ENCODE measurements at places on chromosomes 2 and 18.

- DNase-seq: no peak
Measured at GRCh38 chr2:226445216-226445861, 354.3 kb downstream of the IRS1 start.

DNA sequence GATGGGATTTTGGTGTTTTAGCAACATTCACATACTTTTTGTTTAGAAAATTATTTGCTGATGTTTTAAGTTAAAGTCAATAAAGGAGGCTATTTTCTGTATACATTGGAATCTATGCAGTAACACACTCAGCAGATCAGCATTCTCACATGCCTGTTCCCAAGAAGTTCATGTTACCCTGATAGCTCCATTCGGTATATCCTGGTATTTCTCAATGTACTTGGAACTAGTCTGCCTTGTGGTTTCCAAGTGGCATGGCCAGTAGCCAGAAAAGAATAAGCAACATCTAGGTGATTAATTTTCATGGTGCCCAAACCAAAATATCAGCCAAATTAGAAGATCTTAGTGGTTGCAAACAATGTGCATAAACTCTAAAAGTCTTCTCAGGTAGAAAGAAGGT, 5.2 kb upstream of the NCAPH start:
- DNase-seq: no peak

GRCh38 chr2:37892436-37893114, 32.5 kb upstream of the RMDN2 start:
- no peak for DNase-seq

- no peak for DNase-seq
Measured at GRCh38 chr18:56162311-56163265, 475.8 kb downstream of the TXNL1 start.

DNA sequence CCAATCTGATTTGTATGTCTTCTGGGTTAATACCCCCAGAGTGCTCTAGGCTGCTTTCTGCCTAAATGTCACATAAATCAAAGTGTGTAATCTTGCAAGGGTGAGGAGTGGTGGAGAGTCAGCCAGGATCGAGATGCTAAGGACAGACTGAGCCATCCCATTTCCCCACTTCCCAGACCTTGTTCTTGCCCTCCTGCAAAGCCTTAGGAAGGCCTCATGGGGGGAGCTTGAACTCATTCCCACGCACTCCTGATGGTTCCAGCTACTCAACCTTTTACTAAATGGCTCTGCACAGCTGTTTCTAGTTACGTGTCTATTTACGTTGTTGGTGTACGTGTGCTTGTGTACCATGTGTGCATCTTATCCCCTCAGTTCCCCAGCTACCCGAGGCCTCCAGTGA, 423.6 kb upstream of the TNP1 start:
- no peak for DNase-seq

GRCh38 chr18:28791101-28791500, 614.2 kb upstream of the CDH2 start:
- no peak for DNase-seq

- peak; percentile 2 for DNase-seq
Measured at GRCh38 chr2:225889452-225889851, 489.9 kb downstream of the NYAP2 start.

DNA sequence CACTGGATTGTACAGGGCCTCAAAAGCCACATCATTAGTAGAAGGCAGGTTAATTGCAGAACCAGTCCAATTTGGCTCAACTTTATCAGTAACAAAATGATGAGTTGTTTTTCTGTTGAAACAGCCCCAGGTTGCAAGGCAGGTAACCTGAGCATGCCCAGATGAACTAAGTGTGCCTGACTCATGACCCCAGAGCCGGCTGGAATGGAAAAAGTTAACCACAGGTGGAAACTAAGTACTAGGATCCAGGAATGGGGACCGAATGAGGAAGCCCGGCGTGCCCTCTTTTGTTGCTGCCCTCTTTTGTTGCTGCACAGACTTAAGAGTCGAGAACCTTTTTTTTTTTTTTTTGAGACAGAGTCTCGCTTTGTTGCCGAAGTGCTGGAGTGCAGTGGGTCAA, 79.5 kb upstream of the YWHAQ start:
- no peak for DNase-seq

- DNase-seq: no peak
Measured at GRCh38 chr18:61946449-61946848, 53.6 kb upstream of the RNF152 start.

DNA sequence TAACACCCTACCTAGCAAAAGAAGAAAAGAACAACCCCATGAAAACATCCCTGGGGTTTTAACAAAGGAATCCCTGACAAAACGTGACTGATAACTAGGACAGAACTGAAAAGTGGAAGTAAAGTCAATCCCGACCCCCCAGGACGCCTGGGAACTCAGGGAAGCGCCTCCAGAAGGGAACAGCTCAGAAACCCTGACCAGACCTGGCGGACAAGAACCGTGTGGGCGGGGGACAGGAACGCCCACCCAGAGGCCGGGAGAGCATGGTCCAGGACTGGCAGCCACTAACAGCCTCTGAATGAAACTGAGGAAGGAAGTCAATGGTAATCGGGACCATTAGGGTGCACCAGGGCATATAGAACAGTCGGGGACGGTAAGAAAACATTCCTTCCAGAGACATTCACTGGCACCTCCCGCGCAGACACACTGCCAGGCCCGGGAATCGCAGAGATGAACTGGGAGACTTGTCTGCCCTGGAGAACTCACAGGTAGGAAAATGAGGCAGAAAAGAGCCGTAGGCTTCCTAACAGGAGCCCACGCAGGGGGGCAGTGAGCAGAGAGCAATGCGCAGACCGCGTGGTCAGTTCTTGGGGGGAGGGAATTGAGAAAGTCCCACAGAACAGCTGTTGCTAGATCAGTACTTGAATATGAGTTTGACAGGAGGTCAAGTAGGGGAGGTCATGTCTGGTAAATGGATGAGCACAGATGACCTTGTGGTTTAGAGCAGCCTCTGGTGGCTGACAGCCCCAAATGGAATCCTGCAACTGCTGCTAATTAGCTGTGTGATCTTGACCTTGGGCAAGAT, 1.3 kb upstream of the TBC1D8 start:
- DNase-seq: no peak

DNA sequence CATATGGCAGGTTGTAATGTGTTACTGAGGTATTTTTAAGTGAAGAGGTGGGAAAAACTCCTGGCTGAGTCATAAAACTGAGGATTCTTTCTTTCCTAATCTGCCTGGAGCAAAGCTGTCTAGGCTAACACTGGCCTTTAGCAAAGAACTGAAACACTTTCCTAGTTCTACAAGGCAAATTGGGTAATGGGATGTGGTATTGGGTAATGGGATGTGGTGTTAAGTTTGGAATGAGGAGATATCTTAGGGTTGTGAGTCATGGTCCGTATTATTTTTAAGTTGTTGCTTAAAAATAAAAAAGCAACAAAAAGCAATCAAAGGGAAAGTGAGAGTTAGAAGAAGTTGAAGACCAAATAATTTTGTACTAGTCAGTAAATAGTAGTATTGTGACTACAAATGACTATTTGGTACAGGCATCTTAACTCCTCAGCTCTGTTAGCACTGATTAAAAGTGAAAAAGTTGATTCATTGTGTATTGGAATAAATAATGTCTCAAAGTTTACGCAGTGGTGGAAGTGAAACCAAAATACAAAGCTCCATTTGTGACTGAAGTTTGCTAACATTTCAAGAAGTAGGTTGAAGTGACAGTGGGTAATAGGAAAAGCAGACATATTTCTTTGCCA, 216.8 kb downstream of the CAMKMT start:
- no peak for DNase-seq

DNA sequence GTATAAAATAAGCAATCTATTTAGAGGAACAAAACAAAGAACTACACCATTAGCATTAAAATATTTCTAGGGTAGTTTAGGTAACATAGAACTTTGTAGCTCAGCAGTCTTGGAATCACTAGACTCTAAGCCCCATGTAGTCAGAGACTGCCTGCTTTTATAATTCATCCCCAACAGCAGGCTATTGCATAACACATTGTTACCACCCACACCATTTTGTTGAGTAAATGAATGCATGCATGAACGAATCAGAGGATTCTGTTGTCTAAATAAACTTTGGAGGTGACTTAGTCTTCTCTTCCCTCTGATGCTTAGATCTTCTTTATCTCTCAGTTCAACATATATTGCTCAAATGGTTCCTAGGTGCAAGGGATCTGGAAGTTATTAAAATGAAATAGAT, 167.6 kb upstream of the TNP1 start:
- DNase-seq: no peak

- no peak for DNase-seq
Measured at GRCh38 chr2:134674687-134675086, 44.1 kb downstream of the TMEM163 start.

DNA sequence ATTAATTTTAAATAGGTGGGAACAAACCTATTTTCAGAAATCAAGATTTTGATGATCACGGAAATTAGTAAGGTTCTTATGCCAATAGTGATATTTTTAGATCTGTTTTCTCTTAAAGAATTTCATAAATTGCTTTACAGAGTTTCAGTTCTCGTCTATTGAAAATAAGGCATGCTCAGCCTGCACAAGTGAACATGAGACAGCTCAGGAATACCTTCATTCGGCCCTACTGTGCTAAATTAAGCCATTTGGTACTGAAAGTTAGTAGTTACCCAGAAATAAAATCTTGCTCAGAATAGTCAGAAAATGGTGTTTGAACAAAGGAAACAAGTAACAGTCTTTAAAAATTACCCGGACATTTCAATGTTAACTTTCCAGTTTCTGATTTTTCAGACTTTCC, 60.4 kb downstream of the DLGAP1 start:
- DNase-seq: no peak

DNA sequence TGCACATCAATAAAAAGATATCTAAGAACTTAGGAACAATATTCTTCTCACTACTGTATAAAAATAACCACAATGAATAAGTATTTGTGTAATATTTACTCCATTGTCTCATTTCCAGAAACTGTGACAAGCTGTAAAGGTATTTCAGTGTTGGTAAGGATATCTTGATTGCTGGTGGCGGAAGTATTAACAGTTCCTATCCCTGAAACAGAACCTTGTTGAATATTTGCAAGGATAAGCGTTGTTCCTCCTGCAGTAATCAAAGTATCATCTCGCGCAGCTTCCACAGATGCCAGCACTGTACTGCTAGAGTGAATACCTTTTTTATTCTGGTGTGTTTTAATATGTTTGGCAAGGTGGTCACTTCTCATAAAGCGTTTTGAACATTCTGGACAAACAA, 55.3 kb downstream of the SP3 start:
- DNase-seq: no peak

DNA sequence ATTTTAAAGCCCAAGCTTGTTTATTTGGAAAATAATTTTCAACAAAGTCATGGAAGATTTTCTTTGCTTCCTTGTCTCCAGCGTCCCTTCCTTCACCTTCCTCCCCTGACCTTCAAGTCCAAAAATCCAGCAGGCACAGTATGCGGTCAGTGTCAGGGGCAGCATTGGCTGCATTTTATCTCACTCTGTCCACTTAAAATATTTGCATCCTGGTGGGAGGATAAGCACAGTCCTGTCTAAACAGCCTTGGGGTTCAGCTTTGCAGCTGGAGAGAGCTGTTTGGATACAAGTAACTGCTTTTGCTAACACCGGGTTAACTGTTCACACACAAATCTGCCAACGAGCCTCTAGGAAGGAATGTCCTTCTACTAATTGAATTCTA, 318.1 kb downstream of the PDE11A start:
- DNase-seq: no peak

DNA sequence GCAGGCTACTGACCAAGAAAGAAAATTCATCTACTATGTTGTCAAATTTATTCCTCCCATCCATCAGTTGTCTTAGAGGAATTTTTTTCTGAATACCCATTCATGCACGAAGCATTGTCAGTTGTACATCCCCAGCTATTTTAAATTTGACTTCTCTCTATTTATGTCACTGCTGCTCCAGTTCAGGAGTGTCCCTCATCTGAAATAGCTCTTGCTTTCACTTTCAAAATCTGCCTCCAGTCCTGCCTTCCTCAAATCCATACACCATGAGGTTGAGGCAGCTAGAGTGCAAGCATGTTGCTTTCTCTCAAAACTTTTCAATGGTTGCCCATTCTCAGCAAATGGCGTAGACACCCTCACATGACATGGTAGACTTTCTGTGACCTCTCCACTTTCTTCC, 335.4 kb upstream of the CDH2 start:
- no peak for DNase-seq

GRCh38 chr18:31791817-31792579, 31.3 kb upstream of the SLC25A52 start:
- DNase-seq: no peak

DNA sequence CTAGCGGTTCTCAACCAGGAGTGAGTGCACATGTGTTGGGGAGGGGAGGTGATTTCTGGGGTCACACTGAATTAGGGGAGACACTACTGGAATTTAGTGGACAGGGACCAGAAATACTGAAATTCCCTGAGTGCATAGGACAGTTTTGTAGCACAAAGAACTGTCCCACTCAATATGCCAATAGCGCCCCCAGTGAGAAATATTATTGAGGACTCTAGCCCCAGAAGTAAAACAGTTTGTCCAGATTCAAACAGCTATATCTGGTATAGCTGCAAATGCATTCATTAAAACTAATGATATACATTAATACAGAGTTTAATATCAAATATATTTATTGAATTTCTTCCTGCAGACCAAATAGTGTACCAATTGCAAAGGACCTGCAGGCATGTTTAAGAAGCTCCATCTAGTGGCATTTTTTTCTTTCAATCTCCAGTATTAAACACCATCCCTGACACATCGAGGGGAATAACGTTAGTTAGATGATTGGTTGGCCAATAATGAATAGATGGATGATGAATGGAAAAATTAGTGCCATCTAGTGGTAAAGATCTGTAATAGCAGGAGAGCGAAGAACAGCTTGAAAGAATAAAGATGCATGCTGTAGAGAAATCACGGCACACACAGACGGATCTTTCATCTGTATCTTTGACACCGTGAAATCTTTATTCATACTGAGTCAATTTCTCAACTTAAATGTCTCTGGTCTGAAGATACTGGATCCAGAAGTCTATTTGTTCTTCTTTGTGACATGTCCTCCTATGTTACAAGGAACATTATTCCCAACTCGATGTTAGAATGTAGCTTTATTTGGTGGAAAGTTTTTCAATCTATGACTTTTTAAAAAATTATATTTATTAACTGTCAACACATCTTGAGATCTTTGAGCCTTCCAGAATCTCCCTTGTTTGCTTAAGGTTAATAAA, 62.5 kb downstream of the DHRS9 start:
- DNase-seq: peak; percentile 52

GRCh38 chr2:149470046-149470445, 117.5 kb downstream of the MMADHC start:
- no peak for DNase-seq

DNA sequence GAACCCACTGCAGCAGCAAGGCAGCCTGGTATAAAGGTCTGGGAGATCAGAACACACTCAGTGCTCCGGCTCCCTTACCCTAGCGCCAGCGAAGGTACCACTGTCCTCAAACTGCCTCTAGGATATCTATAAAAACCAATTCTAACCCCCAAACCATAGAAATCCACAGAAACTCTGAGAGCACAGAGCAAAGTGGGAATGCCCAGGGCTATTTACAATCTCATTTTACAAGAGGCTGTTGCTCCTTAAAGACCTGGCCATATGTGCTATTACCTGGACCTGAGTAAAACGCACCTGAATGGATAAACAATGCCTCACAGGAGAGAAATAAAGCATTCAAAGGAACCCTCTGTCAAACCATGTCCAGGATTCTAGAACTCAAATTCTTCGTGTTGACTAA, 4.3 kb downstream of the STK39 start:
- no peak for DNase-seq

All from hematopoietic multipotent progenitor cell treated with erythropoietin and hydrocortisone succinate and interleukin-3 and kit ligand, for 15 days (in vitro differentiated cells).